ENCODE measurements at places on chromosomes 1 and 21.

GRCh38 chr1:201675143-201675542, 136.2 kb downstream of the NAV1 start:
- DNase-seq = no peak

- DNase-seq = no peak
These were observed 86.5 kb upstream of the WARS2 start for GRCh38 chr1:119226913-119227312.

DNA sequence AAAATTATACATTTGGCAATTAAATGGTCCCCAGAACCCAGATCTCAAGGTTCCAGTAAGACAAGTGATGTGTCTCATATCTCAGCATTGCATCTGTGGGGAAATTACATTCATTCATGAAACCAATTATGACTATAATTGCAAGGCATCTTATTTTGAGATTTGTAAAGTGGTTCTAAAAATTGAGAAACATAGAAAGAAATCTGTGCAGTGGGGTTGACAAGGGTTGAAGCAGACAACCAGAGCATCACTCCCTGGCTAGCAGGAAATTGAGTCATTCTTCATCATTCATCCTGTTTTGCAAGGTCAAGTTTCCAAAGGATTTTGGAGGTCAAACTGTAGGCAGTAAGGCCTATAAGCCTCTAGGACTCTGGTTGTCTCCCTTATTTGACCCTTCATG, 25.1 kb upstream of the MROH9 start:
- no peak for DNase-seq

DNA sequence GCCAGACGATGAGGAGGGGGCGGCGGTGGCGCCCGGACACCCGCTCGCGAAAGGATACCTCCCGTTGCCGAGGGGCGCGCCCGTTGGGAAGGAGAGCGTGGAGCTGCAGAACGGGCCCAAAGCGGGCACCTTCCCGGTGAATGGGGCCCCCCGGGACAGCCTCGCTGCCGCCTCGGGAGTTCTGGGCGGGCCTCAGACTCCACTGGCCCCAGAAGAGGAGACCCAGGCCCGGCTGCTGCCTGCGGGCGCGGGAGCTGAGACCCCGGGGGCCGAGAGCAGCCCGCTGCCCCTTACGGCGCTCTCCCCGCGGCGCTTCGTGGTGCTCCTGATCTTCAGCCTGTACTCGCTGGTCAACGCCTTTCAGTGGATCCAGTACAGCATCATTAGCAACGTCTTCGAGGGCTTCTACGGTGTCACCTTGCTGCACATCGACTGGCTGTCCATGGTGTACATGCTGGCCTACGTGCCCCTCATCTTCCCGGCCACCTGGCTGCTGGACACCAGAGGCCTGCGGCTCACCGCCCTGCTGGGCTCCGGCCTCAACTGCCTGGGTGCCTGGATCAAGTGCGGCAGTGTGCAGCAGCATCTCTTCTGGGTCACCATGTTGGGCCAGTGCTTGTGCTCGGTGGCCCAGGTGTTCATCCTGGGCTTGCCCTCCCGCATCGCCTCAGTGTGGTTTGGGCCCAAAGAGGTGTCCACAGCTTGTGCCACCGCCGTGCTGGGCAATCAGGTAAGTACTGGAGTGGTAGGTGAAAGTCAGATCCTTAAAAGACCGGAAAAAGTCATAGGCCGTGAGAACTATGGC, 588 bp downstream of the FLVCR1 start:
- no peak for DNase-seq

DNA sequence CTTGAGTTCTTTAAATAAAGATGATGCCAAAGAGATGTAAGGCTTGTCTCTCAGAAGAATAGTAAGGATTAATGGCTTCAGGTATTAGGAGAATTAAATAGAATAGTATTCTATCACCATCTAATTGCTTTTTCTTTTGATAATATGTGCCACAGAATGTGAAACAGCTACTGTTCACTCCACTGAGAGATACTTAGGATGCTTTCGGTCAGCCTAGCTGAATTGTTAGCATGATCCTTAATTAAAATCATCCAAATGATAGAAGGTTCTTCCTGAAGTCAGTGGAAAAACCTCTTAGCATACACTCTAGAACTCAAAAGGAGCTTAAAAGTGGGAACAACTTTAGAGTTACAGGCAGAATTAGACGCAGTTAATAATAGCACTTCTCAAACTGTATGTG, 97.0 kb downstream of the RASAL2 start:
- DNase-seq = no peak

DNA sequence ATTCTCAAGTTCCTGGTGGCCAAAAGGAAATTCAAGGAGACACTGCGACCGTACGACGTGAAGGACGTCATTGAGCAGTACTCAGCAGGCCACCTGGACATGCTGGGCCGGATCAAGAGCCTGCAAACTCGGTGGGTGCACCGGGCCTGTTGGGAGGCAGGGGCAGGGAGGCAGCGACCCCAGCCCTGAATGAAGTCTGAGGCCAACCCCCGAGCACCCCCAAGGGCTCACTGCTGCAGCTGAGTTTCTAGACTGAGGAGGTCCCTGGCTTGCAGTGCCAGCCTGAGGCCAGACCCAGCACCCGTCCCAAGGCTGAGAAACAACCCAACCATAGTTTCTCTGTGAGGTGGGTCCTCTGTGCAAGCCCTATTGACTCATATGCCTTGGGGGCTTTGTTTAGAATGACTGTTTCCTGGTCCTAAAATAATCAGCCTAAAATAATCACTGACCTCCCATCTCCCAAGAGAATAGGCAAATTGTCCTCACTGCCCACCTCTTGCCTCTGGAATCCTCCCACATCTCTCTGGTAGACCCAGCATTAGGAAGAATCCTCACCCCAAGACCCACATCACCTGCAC, 27.1 kb downstream of the CITED4 start:
- no peak for DNase-seq

- DNase-seq = no peak
These were observed 317.2 kb upstream of the NFIA start for GRCh38 chr1:60765204-60765603.

- no peak for DNase-seq
These were observed 2.8 kb upstream of the TARS2 start for GRCh38 chr1:150484431-150484830.

DNA sequence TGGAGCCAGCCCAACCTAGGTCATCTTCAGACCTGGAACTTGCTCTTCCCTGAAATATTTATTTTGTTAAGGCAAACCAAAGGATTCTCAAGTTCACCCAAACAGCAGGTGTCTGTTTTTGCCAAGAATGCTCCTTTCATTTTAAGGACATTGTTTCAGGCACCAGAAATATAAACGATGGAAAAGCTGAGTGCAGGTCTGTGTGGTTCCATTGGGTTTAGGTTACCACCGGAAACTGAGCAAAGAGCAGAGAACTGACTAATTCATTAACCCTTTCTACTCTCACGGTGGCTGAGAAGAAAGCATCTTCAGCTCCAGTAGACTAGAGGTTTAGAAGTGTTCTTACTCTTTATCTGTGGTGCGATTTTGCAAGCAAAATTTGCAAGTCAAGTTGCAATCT, 38.0 kb upstream of the ZC3H11B start:
- DNase-seq = no peak
